GOT3 (cell line): ENCODE measurements at places on chromosomes 4 and X.

DNA sequence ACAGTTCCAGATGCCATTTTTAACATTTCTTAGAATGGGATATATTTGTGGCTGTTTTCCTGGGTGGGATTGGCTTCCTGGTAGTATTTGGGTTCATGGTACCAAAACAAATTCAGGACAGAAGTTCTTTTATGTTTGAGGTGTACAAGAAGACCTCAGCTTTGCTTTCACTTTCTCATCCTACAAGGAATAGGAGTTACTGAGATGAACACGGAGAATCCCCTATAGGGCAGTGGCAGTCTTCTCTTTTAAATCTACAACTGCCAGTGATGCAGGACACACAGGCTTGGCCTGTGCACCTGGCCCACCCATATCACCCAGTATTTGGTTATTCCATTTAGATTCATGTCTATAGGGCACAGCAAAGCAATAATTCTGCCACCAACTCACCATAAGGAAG is 35.2 kb downstream of the SLC10A7 start:
- DNase-seq = no peak

GRCh38 chr4:48654015-48654664 is 125.9 kb downstream of the FRYL start:
- DNase-seq = no peak

- DNase-seq = peak; percentile 62
Measured at GRCh38 chrX:16695079-16695676, 17.3 kb downstream of the CTPS2 start.

DNA sequence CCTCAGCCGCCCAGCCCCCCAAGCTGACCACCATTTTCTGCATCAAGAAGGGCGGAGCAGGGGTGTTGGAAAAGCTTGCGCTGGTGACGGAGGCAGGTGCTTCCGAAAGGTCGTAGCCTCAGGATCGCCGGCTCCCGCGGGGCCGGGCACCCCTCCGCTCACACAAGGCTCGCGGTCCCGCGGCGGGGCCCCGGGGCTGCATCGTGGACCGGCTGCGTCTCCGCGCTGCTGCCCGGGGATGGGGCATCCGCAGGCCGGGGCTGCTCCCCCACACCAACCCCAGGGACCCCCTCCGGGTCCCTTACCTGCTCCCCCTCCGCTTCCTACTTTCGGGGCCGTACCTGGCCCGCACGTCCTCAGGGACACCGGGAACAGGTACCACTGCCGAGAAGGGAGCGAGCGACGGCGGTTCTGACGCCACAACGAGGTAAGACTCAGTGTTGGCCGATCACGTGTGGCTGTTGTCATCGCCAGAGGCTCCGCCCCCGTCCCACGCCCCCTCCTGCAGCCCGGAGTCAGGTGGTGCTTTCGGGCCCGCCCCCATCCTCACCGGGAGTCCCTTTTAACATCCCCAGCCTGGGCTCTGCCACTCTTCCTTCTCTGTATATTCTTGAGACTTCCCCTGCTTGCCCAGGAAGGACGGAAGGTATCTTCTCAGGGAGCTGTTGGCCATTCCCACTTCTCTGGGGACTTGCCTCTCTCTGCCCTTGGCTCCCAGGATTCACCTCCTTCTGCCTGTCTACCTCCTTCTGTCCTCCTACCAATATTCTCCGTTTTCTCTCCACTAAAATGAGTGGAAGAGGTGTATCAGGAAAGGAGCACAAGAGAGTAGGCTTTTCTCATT is at the start of gene BEX2:
BEX2 (minus strand) TSS at position 436 of the 844 bp plus-strand sequence. CDS start 1,014 bp downstream, outside the sequence.
- DNase-seq = peak; percentile 2

DNA sequence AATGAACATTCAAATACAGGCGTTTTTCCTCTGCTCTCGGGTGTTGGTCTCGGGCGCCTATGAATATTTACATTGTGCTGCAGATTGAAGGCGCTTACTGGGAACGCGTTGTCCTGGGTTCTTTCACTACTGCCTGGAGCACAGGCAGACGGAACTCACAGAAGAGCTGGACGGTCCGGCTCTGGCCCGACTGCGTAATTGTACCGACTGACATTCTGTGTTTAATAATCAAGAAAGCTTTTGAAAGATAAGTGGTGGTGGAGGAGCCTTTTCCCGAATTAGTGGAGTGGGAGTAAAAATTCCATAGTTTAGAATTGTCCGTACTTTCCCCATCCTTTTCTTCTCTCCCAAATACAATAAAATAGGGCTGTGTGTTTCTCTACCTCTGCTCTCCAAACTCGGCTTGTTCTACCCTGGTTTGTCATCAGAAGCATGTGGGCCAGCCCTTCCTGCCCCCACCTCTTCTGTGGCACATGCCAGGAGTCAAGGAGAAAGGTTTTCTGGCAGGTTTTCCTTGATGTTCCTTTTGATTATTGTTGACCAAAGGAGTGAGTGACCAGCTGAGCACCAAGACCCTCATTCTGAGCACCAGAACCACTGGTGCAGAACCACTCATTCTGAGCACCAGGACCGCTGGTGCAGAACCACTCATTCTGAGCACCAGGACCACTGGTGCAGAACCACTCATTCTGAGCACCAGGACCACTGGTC is 2.3 kb downstream of the FHDC1 start:
- no peak for DNase-seq
